Activated CD8-positive, alpha-beta memory T cell treated with anti-CD3 and anti-CD28 coated beads for 48 hours (primary cell): ENCODE measurements at places on chromosomes 1 and 21.

GRCh38 chr21:14672466-14672865 is 126.4 kb upstream of the SAMSN1 start:
- DNase-seq, result no peak

GRCh38 chr1:31773861-31774260 is 9.7 kb upstream of the ADGRB2 start:
- no peak for DNase-seq

GRCh38 chr1:150162582-150162861 is 12.8 kb downstream of the PLEKHO1 start:
- DNase-seq, result no peak

DNA sequence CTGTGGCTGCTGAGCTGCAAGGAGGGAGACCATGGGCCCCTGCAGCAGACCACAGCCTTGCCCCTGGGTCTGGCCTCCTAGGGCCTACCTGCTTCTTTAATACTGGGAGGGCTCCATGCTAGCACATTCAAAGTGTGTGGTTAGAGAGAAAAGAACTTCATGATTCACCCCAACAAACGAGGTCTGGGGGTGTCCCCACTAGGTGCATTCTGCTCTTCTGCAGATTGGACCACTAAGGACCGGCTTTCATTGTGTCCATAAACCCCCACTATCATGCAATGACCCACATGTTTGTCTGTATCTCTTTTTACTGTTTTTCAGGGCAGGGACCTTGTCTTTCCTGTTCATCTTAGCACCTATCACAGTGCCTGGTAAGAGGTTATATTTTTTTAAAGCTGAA is 185.4 kb downstream of the OMA1 start:
- no peak for DNase-seq

GRCh38 chr1:23407016-23407630 is 17.4 kb downstream of the TCEA3 start:
- no peak for DNase-seq

GRCh38 chr1:11151114-11151513 is 38.0 kb upstream of the ANGPTL7 start:
- DNase-seq, result no peak

- DNase-seq, result no peak
Measured at GRCh38 chr1:44345187-44345775, 9.8 kb downstream of the ERI3 start.

- no peak for DNase-seq
Measured at GRCh38 chr1:181190364-181191035, 102.0 kb downstream of the IER5 start.

DNA sequence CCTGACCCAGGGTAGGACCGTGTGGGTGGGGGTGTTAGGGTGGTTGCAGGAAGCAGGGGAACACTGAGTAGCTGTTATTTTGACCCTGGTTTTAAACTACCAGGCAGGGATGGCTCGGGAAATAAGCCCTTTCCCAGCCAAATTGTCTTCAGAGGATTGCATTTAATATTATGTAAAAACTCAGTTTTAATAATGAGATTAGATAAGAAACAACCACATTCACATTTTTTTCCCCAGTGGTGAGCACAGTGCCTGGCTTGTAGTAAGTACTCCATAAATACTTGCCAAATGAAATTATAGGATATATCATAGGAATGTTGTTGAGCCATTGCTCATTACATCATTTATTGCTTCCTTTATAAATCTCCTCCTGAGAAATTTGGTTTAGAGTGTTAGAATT is 3.1 kb upstream of the ACP6 start:
- DNase-seq, result no peak

- no peak for DNase-seq
Measured at GRCh38 chr1:104629589-104629988, 879.9 kb downstream of the AMY1C start.

DNA sequence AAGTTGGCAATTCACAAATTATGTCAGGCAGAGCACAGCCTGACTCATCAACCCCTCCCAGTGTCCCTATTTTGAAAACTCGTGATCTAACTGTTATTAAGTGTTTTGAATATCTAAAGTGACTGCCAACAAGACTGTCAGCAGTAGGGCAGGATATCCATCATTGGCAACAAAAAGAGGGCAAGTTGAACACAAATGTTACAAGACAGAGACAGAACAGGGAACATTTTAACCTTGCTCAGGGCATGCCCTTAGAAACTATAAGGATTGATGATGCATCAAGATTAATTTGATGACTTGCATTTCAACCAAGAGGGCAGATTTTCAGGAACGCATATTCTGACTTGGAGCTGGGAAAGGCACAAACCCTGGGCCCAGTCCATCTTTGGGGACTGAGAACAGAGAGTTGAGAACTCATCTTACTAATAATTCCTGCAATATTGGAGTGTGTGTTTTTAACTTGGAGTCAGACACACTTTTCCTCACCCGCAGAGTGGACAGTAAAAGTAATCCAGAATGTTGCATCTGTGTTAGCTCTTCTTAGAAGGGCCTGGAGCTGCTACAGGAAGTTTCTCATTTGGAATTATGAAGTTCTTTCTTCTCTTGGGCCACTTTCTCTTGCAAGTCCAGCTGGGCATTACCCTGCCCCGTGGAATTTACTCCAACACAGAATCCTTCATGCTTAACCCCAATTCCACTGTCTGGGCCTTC is 317.2 kb downstream of the LTN1 start:
- DNase-seq, result no peak

GRCh38 chr1:7447093-7447492 is 324.0 kb upstream of the VAMP3 start:
- no peak for DNase-seq

- peak; percentile 44 for DNase-seq
Measured at GRCh38 chr1:32989160-32990050, 24.8 kb upstream of the RNF19B start.

GRCh38 chr1:217418269-217419193 is 212.4 kb downstream of the GPATCH2 start:
- DNase-seq, result no peak

DNA sequence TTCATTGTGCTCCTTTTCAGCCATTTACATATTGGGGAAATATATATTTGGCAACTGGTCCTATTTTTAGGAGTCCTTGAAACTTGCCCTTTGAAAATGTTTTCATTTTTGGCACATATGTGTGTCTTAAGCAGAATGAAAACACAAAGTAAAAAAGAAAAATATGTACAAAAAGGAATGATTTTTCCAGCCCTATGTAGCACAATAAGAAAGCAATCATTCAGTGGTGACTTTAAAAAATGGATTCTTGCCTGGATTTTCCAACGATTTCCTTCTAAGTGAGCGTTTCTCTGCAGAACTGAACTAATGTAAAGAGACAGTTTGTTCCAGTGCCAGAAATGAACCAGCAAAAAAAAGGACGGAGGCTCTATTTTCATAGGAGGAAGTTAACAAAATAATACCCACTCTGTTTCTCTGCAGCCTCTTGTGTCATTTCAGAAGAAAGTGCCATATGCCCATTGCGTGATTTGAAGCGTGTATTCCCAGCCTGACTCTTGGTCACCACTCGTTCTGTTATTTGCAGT is 340.1 kb downstream of the SETD4 start:
- no peak for DNase-seq

DNA sequence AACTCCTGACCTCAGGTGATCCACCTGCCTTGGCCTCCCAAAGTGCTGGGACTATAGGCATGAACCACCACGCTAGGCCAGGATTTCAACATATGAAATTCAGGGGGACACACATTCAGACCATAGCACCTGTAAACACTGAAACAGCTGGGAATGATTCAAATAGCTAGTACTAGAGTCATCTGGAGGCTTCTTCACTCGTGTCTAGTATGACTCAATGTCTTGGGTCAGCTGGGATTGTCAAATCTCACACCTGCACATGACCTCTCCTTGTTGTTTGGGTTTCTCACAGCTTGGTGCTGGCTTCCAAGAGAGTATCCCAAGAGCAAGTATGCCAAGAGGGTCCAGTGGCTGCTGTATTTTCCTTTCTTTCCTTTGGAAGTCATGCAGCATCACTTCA is 75.1 kb downstream of the PGM1 start:
- no peak for DNase-seq

DNA sequence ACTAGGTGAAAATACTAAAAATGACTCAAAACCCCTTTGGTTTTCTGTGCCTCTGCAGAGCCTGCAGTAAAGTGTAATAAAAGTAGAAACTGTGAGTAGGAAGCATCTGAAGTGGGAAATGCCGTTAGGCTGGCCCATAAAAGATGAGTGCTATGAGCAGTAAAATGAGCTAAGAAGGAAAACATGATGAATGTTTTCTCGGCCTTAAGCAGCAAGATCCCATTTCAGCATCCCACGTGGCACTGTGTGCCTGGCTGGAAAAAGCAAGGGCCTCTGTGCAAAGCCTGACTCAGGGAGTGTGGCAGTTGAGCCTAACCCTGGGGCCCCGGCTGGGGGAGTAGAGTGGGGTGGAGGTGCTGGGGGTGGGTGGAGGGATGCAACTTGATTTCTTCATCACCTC is 109.5 kb downstream of the TBX15 start:
- no peak for DNase-seq

DNA sequence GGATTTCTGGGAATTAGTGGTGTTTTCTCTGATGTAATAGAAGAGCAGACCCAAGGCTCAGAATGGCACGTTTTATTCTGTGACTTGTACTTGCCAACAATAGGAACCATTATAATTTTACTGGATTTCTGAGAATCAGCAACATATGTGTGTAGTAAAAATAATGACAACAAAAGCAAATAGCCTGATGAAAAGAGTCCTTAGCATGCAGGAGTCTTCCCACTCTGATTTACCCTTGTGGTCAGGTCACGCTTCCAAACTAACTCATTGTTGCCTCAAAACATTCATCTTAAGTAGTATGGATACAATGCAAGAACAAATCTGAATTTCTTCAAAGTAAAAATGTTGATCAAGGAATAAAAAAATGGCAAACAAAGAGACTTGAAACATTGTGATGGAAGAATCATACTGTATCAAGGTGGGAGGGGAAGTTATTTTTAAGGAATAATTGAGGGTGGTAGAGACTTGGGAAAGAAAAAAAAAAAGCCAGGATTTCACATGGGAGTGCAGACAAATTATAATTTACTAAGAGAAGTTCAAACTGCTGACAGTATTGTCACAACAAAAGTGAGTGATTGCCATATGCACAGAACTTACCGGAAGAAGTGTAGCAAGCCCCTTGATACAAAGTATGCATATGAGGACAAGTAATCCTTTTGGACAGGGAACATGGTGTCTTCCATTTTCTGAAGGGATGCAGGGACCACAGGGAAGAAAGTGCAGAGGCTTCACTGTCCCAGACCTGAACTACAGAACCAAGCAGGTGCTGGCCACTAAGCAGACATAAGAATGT is 31.2 kb upstream of the RGL1 start:
- no peak for DNase-seq

DNA sequence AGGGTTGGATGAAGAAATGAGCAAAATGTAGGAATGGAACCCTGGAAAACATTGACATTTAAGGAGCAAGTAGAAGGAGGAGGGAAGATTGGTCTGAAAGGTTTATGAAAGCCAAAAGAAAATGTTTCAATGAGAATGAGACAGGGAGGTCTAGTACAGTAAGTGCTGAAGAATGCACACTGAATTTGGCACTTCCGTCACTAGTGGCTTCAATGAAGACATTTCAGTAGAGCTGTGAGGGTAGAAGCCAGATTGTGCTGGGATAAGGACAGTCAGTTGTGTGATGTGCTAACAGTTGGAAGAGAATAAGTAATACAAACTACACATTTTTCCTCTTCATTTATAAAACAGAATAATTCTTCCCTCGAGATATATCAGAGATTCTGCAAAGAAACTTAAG is 17.1 kb downstream of the THEM4 start:
- DNase-seq, result no peak

- DNase-seq, result no peak
Measured at GRCh38 chr1:229006121-229006870, 264.6 kb upstream of the RAB4A start.

DNA sequence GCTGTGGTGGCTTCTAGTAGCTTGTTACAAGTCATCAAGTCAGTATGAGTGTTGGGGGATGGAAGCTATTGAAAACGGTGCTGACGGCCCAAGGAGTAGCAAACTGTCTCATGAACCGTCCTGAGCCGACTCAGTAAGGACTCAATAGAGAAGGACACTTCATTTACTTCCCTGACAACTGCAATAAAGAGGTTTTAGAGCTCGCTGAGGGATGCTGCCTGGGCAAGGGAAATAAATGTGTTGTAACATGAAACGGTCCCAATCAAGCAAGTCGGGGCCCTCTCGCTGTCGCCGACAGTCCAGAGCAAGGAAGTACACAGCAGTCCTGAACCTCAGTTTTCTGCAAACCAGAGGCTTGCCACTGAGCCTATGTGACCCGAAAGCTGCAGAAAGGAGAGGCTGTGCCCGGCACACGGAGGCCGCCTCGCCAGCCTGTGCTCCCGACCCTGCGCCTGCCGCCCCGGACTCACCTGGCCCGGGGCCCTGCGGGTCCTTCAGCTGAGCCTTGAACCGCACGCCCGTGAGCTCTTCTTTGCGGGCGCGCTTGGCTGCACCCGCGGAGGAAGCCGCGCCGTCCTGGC is 423 bp downstream of the URB1 start:
- no peak for DNase-seq

- DNase-seq, result no peak
Measured at GRCh38 chr1:177799746-177800145, 170.1 kb downstream of the SEC16B start.

DNA sequence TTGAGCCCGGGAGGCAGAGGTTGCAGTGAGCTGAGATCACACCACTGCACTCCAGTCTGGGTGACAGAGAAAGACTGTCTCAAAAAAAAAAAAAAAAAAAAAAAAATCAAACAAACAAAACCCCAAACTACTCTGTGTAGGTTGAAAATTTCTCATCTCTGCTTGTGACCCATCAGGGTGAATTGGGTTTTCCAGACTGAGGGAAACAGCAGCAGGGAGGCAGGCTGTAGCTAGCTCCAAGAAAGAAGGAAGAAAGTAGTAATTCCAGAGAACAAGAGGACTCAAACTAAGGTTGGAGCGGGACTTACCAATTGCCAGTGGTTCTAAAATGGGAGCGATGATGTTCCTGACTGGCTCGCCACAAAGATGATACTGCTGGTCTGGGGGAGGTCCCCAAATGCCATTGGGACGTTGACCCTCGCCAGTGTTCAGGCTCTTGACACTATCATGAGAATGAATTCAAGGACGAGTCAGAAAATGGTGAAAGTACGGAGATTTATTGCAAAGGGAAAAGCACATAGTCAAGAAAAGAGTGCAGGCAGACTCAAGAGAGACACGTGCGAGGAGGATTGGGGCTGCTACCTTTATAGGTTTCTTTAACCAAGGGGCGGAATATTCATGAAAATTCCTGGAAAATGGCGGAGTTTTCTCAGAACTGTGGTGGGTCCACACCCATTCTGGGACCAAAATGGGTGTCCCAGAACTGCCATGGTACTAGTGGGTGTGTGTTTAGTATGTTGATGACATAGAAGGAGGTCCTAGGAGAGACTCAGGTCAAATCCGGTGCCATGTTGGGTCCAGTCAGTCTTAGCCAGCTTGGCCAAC is 13.4 kb downstream of the AADACL4 start:
- DNase-seq, result no peak

DNA sequence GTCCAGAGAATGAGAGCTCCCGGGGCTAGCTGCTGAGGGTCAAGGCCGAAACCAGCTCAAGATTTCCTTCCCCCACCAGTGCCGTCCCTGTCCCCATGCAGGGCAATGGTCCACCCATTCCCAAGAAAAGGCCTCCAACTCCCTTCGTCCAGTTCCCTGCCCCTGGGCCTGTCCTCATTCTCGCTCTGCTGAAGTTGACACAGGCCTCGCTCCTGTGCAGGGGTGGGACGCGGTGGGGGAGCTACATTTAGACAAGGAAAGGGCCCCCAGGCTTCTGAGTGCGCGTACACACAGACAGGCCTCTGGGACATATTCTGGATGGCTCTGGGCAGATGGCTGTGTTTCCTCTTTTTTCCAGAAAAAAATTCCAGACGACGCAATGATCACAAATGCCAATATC is 188.3 kb downstream of the ETS2 start:
- DNase-seq, result no peak
